ENCODE measurements at places on chromosomes 3 and 15.
A peak's percentile ranks its signal among the peaks of the same experiment; 100 is the strongest.

- no peak for DNase-seq
These were observed 274.3 kb upstream of the CNTN4 start for GRCh38 chr3:1824359-1824758.

DNA sequence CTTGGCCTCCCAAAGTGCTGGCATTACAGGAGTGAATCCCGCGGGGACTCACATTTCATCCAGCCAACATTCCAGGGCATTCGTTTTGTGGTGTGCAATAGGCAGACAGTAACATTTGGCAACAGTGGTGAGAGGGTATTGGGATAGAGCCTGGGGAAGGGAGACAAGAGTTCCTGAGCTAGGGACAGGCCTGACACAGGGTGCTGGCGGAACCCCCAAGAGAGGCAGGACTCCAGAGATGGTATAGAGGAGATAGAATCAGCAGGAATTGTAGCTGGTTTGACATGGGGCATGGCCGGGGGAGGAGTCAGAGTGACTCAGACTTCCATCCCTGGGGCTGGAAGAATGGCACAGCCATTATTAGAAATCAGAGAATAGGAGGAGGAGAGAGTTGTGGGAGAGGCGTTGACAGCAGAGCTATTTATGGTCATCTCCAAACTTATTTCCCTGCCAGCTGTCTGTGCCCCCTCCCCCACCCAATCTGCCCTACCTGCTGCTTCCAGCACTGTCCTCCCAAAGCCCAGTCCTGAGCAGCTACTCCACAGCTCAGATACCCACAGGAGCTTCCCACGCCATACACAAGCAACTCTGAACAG lies 4.4 kb upstream of the IDH2 start:
- peak; percentile 34 for DNase-seq

DNA sequence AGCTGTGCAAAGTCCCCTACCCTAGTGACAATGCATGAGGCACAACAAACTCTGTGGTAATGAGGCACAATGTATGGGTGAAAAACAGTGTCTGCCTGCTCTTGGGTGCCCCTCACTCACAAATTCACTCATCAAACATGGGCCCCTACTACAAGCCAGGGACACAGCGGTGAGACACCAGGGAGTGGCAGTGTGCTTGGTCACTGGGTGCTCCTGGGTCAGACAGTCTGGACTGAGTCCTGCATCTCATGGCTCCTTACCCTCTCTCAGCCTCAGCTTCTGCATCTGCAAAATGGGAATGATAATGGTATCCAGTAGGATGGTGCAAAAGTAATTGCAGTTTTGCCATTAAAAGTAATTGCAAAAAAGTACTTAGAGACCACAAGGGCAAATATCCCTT lies 184.7 kb downstream of the MEGF11 start:
- DNase-seq, result no peak

- DNase-seq, result no peak
These were observed 93.2 kb downstream of the FILIP1L start for GRCh38 chr3:100020876-100021644.

DNA sequence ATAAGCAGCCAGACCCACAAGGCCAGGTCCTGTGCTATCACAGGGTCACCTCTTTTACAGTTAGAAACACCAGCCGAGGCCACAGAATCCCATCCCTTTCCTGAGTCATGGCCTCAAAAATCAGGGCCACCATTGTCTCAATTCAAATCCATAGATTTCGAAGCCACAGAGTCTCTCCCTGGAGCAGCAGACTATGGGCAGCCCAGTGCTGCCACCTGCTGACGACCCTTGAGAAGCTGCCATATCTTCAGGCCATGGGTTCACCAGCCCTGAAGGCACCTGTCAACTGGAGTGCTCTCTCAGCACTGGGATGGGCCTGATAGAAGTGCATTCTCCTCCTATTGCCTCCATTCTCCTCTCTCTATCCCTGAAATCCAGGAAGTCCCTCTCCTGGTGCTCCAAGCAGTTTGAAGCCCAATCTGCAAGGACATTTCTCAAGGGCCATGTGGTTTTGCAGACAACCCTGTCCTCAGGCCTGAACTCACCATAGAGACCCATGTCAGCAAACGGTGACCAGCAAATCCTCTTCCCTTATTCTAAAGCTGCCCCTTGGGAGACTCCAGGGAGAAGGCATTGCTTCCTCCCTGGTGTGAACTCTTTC lies 39.6 kb downstream of the TGM4 start:
- DNase-seq, result peak; percentile 78

DNA sequence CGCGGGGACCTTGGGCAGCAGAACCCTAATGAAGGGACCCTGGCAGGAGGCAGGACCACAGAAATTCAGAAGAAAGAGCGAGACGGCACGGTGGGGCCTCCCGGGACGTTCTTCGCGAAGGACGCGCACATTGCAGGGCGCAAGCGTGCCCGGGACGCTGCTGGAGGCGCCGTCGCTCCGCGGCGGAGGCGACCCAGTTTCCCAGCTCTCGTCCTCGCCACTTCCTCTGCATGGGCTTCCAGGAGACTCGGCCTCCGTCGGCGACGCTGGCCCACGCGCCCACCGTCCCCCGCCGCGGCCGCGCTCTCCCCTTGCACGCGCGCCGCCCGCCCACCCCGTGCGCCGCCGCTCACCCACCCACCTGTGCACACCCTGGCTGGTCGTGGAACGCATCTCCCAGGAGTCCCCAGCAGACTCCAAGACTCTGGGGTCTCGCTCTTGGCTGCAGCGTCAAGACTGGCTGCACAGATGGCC lies 31.8 kb upstream of the SMAD3 start:
- peak; percentile 43 for DNase-seq

GRCh38 chr3:169305460-169305859 lies 358.1 kb downstream of the MECOM start:
- DNase-seq, result no peak

GRCh38 chr15:73127302-73127936 lies 75.2 kb downstream of the NEO1 start:
- peak; percentile 25 for DNase-seq

DNA sequence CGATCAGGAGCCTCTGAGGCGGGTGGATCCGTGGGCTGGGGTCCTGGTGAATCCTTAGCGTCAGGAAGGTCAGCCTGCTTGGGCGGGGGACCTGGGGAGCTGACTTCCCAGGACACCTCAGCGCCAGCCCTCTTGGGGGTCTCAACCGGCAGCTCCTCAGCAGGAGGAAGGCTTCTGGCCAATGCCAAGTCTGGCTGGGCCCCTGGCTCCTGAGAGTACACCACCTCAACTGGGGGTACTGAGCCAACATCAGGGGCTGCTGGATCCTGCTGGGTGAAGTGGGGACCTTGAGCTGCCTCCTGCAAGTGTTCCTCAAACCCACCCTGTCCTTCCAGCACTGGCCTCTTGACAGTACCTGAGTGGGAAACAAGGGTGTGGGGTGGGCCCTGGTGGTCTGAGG lies 3.1 kb downstream of the PRRT3 start:
- no peak for DNase-seq

DNA sequence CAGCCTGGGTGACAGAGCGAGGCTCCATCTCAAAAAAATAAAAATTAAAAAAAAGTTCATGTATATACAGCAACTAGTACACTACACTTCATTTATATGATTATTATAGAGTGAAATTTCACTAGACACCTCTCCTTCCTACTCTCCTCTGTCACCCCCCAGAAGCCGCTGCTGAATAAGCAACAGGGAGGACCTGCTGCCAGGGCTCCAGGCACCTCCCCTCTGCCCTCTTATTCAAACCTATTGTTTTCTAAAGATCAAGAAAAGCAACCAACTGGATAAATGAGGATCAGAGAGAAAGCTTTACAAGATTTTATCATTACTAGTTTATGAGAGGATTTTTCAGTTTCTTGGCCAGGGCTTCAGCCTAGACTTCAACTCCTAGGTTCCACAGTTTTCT lies 71.5 kb downstream of the DHX30 start:
- DNase-seq, result no peak

- no peak for DNase-seq
These were observed 4.7 kb downstream of the CSNK1G1 start for GRCh38 chr15:64351265-64351664.

DNA sequence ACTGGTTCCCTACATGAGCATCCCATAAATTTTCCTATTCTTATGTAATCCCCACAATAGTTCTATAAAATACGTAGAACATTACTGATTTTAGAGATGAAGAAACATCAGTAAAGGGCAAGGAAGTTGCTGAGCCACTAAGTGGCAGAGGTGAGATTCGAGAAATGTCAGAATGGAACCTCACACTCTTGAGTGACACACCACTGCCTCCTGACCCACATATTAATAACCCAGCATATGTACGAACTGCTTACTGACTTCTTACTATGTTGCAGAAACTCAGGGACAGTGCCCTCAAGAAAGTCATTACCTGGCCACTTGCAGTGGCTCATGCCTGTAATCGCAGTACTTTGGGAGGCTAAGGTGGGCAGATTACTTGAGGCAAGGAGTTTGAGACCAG lies 1022.4 kb downstream of the FHIT start:
- DNase-seq, result no peak

- DNase-seq, result no peak
These were observed 42.3 kb downstream of the MAP3K13 start for GRCh38 chr3:185405243-185405642.

DNA sequence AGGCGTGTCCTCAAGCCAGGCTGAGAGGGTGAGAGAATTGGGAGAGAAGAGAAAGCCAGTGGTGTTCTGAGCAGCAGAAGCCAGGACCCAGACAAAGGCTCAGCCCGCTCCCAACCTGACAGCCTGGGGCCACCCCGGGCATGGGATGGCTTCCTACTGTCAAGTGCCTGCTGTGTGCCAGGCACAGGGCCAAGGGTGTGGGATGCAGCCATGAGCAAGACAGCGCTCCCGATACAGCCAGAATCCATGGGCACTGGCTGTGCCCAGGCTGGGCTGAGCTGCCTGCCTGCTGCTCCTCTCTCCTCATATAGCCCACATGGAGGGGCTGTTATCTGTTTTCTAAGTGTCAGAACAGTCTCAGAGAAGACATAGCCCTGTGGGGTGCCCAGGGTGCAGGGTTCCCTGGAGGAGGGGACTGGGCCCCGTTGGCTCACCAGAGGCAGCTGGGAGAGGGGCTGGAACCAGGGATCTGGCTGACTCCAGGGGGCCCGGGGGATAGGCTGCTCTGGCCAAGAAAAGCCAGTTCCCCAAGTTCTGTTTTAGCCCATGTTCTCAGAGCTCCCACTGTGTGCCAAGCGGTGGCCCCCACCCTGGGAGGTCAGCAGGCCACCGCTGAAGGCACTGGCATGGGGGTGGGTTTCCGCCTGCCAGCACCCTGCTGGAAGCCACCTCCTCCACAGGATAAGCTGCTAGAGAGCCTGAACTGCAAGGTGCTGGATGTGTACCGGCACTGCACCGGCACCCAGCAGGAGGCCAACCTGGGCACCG lies 39.0 kb downstream of the CFAP100 start:
- DNase-seq, result no peak

DNA sequence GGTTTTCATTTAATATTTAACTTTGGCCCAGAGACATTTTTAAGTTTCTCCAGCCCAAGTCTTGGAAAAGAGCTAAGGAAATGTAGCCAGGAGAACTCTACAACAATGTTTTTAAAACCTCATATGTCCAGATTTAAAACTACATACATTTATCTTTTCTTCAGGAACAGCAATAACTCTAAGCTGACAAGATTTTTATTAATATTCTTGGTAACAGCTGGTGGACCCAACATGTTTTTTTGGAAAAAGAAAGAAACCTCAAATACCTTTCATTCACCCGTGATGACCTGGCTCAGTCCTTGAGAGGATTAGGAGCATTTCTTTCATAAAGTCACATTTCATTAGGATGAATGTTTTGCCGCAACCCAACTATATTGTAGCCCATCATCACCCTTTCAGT lies 50.4 kb upstream of the CMSS1 start:
- no peak for DNase-seq

DNA sequence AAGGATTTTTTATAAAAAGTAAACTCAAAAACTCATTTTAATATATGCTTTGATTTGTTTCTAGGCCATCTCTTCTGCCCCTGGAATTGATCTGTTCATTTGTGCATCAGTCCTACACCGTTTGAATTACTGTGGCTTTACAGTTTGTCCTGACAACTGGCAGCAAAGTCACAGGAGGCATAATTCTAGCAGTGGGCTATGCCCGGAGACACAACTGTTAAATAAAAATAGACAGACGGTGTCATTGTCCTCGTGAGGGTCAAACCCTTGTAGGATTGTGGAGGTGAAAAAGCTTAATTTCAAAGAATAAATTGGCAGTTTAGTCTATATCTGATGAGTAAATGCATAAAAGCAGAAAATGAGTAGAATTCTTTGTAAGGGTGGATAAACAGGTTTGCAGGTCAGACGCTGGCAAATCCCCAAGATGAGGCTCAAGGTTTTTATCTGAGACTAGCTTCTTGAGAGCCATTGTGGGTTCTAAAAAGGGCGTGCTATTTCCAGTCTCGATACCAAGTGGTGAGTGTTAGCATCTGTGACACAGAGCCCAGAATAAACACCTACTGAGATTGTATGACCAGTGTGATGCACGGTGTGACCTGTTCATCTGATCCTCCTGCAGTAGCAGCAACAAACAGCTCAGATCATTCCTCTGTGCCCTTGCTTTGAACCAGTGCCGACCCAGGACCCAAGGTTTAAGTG lies 51.5 kb upstream of the SLCO3A1 start:
- no peak for DNase-seq

DNA sequence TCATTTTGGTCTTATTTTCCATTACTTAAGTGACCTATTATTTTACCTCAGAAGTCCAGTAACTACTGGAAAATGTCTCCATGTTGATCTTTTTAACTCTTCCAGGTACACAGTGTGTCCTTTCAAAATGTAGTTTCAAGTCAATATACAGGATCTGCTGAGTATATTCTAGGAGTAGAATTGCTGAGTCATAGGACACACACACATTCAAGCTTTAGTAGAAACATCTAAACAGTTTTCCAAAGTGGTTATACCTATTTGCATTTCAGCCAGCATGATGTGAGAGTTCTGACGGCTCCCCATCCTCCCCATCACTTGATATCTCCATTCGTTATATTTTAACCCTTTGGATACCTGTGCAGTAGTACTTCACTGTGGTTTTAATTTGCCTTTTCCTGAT lies 271.9 kb downstream of the MCTP2 start:
- no peak for DNase-seq

DNA sequence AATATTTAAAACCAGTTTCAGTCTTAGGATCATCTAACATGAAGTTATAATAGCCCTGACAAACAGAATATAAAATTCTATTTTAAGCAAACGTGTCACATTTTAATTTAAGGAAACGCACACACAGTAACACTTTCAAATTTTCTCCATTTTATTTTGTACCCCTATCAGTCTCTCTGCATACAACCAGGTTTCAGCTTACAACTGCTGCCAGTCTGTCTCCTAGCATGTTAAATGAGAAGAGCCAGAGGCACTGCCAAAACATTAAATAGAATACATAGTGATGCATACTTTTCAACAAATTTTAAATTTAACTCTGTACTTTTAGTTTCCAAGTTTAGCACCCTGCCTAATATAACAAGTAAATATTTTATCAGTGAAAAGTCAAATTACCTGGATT lies 60.8 kb downstream of the UACA start:
- DNase-seq, result no peak

- DNase-seq, result no peak
These were observed 15.5 kb downstream of the CCR5 start for GRCh38 chr3:46386205-46386604.

DNA sequence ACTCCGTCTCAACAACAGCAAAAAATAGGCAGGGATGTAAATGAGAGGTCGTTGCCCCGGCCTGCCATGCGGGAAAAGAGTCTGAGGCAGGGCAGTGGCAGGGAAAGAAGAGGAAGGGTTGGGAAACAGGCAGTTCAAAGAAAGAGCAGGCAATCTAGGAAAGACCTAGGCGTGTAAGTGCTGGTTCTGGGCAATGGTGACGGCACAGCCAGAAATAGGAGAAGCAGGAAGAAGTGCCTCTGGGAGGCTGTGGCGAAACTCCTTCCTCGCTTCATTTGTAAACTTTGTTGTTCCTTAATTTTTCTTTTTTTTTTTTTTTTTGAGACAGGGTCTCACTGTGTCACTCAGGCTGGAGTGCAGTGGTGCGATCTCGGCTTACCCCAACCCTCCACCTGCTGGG lies 4.3 kb downstream of the SLC51A start:
- DNase-seq, result no peak
